ENCODE measurements at places on chromosomes 2 and 18.
A peak's percentile ranks its signal among the peaks of the same experiment; 100 is the strongest.

GRCh38 chr2:205464681-205465080 lies 217.6 kb upstream of the NRP2 start:
- no peak for DNase-seq

- DNase-seq = peak; percentile 25
These were observed 33.7 kb upstream of the NPAS2 start for GRCh38 chr2:100786297-100786658.

DNA sequence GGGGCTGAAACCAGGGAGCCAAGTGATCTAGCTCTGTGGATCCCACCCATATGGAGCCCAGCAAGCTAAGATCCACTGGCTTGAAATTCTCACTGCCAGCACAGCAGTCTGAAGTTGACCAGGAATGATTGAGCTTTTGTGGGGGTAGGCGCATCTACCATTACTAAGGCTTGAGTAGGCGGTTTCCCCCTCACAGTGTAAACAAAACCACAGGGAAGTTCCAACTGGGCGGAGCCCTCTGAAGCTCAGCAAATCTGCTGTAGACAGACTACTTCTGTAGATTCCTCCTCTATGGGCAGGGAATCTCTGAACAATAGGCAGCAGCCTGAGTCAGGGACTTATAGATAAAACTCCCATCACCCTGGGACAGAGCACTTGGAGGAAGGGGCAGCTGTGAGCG lies 96.7 kb downstream of the CCDC148 start:
- DNase-seq = no peak

DNA sequence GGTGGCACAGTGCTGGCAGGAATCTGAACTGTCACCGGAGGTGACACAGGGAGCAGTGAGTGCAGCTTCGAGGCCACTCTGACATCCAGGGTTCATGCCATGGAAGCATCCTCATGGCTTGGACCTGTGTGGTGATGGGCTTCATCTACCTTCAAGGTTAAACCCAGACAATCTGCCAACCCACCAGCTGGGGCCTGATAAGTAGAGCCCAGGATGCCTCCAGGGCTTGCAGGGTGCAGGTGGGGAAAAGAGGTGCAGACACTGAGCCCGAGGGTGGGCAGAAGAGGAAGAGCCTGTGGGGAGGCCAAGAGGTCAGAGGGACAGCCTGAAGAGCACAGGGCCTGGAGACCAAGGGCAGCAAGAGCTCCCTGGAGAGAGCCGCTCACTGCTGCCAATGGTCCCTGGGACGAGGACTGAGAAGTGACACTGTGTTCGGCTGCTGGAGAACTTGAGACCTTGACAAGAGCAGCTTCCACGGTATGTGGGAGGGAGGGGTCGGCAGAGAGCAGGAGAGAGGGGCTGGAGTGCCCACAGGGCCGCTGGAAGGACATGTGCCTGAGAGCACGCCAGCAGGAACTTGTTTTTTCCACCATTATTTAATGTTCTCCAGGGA lies 8.1 kb upstream of the HES6 start:
- DNase-seq = no peak

GRCh38 chr2:68193787-68194372 lies 36.2 kb downstream of the PNO1 start:
- no peak for DNase-seq

DNA sequence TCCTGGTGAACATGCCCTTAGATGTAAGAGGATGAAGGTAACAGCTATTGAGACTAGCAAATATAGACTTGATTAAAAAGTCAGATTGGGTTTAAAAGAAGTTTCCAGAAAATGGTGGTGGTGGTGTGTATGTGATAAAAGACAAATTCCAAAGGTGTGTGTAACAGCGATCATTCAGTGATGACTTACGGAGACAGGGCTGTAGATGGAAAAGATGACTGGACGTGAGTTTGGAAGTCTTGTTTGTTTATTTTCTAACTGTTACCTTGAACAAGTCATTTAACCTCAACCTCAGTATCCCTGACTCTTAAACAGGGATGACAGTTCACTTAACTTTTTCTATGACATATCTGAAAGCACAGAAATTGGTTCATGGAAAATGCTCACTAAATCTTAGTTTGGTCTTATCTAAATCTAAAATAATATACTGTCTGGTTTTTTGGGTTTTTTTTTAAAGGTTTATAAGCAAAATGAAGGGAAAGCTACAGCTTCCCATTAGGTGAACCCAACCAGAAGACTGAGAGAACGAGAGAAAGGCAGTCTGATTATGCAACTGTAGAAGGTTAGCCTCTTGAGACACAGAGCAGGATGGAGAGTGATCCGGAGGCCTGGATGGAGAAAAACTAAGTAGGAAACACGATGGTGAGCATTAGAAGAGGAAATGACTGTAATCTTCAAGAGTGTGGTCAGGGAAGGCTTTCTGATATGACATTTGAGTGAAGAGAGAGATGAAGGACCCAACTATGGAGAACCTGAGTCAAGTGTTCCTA lies 71.9 kb downstream of the TCF4 start:
- DNase-seq = no peak

DNA sequence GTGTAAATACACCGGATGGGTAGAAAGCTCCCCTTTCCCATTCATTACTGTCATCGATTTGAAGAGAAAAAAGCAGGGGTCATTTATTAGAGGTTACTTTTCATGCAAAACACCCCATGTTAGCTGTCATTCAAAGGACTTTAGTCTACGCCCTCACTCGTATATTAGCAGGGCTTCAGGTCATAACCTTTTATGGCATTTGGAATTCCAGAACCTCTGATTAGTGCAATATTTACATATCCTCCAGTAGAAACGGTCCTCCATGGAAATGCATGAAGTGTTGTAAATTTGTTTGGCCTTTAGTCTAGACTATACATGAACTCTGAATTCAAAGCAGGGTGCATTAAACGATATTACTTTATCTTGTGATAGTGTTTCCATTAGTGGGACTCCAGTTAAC lies 180.5 kb downstream of the ZNF516 start:
- DNase-seq = no peak

DNA sequence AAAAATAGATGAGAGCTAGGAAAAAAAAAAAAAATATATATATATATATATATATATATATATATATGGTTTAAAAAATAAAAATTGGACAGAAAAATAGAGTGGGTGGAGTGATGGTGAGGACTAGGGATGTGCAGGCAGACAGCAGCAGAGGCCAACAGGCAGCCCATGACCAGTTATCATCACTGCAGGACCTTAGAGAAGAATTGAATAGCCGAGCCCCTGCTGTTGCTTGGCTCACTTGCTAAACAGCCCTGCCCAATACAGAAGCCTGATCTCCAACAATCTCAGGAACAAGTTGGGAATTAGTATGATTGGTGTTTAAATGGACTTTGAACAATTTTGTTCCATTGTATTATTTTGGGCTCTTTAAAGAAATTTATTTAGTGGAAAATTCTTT lies 967.5 kb upstream of the PIK3C3 start:
- no peak for DNase-seq

- DNase-seq = no peak
These were observed 64.4 kb downstream of the GREB1 start for GRCh38 chr2:11598228-11598731.

DNA sequence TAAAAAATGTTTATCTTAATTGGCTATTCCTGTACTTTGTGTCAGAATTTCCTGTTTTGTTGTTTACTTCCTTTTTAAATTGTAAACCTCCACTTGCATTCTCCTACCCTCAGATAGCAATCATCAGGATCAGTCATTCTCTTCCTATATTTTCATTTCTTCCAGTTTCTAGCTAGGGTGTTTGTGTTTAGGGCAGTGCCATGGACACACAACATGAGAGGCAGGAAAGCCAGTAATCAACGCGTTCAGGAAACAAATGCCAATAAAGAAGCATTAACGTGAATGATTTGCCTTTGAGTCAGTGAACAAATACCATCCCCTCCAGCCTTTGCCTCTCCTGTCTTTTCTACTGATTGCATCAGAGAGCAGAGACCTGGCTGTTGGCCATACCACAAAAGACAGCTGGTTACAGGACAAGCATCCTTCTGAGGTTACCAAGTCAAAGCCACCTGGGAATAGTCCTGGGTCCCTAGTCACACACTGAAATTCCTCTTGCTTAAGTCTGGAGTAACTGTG lies 56.7 kb upstream of the FHL2 start:
- DNase-seq = peak; percentile 99

GRCh38 chr2:182622231-182622630 lies 93.8 kb upstream of the DNAJC10 start:
- no peak for DNase-seq

- DNase-seq = no peak
These were observed 19.9 kb downstream of the ERMN start for GRCh38 chr2:157305723-157306110.

- DNase-seq = peak; percentile 87
These were observed 70.5 kb upstream of the ZNF516 start for GRCh38 chr18:76565238-76566173.

DNA sequence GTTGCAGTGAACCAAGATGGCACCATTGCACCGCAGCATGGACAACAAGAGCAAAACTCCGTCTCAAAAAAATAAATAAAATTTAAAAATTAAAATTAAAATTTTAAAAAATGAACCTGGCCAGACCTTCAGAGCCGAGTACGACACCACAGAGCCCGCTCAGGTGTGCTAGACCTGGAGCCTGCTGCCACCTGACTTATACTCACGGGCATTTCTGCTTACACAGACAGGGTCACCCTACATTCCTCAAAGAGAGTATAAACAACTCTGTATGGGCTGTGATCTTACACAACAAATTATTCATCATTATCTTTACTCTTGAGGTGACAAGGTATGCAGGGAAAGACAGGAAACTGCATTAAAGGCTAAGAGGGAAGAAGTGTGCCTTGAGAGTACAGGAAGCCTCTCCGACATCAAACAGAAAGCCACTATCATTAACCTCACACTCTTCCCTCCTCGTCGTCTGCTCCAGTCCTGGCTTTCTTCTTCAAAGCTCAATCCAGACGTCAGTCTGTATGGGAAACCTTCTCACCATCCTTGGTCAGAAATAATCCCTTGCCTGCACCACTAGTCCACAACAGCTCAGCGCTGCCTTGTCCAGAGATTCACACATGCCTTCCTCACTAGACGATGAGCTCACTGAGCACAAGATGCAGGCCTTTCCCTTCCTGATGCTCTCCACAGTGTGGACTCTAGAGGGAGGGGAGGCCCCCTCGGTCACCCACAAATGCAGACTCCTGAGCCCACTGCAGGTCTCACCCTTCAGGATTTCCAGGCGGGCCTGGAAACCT lies 56.2 kb downstream of the UXS1 start:
- DNase-seq = no peak

GRCh38 chr2:177902395-177903163 lies 170.0 kb downstream of the PDE11A start:
- no peak for DNase-seq

- no peak for DNase-seq
These were observed 8.9 kb downstream of the EPC2 start for GRCh38 chr2:148653437-148653836.

GRCh38 chr2:178279142-178279541 lies 84.8 kb downstream of the OSBPL6 start:
- peak; percentile 79 for DNase-seq

DNA sequence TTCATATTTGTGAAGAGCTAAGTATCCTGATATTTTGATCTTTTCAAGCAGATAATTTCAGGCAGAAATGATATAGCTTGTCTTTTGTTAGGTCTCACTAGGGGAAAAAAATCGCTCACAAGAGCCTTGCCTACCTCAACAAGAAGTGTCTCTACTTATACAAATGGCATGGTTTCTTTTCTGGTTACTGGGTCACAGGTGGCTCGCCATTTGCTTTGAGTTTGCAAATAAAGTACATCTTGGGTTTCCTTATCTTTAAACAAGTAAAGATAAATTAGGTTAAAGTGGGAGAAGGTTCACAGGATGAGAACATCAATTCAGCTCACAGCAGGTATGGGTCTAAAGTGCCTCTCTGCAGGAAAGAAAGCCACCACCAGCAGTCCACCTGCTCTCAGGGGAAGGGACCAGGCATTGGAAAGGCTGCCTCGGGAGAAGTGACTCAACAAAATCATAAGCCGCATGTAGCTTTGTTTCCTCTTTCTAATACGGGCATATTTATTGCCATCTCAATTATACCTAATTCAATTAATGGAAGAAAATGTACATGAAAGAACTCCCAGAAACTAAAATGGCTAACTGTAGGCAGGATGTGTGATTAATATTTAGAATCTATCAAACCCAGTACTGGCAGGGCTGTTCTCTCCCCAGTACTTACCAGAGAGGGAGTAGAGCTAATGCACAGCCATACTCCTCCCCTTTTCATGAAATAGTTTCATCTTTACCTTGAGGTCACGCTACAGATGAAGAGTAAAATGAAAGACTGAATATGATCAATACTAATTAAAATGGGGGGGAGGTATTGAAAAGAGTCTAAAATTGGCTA lies 28.3 kb downstream of the CDC42EP3 start:
- no peak for DNase-seq

DNA sequence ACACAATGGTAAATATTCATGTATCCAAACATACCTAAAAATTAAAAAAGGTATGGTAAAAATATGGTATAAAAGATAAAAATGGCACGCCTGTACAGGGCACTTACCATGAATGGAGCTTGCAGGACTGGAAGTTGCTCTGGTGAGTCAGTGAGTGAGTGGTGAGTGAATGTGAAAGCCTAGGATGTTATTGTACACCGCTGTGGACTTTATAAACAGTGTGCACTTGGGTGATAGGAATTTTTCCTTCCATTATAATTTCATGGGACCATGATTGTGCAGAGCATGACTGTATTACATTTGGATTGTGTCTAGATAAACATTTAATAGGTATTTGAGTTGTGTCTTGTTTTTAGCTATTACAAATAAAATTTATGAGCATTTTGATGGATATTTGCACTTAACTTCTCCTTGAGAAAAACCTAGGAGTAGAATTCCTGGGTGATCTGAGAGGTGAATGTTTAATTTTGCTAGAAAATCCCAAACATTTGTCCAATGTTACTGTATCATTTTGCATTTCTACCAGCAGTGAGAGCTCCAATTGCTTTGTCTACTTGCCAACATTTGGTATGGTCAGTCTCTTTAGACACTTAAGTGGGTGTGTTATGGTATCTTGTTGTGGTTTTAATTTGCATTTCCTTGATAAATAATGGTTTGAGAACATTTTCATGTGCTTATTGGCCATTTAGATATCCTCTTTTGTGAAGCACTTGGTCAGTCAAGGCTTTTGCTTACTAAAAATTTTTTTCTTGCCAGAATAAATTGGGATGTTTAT lies 81.7 kb downstream of the BCL2L11 start:
- DNase-seq = no peak

DNA sequence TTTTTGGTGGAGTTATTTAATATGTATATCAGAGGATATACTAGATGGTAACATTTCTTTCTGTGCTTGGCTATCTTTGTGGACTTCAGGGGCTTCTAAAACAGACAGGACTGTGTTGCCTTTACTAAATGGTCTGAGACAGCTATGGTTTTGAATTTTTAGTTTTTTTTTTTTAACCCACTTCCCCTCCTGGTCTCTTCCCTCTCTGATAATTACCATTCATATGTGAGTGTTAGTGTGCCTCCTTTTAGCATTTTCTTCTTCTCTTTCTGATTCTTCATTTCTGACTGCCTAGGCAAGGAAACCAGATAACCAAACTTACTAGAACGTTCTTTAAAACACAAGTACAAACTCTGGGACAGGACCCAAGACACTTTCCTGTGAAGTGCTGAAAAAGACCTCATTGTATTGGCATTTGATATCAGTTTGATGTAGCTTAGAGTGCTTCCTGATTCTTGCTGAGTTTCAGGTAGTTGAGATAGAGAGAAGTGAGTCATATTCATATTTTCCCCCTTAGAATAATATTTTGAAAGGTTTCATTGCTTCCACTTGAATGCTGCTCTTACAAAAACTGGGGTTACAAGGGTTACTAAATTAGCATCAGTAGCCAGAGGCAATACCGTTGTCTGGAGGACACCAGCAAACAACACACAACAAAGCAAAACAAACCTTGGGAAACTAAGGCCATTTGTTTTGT lies 52.7 kb downstream of the SMAD4 start:
- no peak for DNase-seq

All from GM04504 (cell line).